Stimulated activated CD4-positive, alpha-beta T cell treated with anti-CD3 and anti-CD28 coated beads, Interleukin-4, amount 100 ng/mL, for 1 hour (primary cell): ENCODE measurements at places on chromosomes 5 and 9.

DNA sequence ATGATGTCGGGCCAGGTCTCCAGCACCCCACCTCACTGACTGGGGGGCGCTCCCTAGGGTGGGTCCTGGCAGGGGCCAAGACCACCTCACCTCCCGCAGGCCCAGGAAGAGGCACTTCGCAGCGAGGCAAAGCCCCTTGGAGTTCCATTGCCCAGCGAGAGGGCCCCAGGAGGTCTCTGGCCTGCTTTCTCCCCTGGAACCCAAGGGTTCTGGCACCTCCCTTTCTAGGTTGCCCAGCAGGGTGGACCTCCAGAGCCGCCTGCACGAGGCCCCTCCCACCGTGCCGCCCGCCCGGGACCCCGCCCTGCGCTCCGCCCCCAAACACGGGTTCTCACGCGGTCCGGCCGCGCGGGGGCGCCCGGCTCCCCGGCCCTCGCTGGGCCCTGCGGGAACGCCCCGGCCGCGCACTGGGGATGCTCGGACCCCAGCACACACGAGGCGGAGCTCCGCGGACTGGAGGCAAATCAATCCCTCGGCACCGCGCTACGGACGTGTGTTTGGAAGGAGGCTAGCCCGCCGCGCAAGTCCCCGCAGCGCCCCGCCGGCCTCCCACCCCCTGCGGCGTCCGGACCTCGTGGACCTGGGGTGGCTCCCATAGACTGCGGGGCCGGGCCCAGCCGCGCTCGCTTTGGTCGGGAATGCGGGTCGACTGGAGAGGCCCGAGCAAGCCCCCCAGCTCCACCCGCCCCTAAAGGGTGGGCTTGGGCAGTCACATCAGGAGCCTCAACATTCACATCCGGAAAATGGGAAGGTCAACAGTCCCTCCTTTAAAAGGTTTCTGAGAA lies 99.5 kb upstream of the LMX1B start:
- DNase-seq: peak; percentile 62

DNA sequence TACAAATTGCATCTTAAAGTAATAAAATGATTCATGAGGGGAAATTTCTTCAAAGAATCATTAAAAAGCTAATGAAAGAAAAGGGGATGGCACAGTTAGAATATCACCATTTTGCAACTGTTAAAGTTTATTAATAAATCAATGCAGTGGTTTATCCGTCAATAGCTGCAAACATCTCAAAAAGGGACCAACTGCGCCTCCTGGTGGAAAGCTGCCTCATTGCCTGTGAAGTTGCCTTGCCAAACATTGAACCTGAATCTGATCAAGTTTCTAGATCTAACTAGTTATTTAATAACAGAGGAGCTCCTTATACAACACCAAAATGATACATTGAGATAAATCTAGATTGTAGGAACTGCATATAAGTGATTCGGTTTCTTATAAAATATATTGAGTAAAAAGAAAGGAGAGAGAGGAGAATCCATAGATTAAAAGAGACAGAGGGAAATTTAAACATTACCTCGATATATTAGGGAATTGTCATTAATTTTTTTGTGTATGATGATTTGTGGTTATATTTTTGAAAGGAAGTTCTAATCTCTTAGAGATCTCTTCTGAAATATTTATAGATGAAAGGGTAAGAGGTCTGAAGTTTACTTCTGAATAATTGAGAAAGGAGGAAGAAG lies 6.9 kb upstream of the NDUFB6 start:
- peak; percentile 79 for DNase-seq

DNA sequence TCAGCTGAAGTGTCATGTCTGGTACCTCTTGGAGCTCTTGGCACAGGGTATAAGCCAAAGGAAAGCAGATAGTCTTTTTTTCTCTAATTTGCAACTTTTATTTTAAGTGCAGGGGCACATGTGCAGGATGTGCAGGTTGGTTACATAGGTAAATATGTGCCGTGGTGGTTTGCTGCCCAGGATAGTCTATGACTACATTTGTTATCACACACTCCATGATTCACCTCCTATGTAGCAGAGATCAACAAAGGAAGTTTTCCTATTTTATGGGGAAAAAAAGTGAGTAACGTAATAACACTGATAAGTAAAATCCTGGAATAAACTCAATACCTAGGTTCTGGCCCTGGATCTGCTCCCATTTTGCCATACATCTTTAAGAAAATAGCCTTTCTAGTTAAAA lies 234.6 kb downstream of the CAAP1 start:
- no peak for DNase-seq

GRCh38 chr5:81754621-81755020 lies 3.7 kb upstream of the SSBP2 start:
- no peak for DNase-seq

DNA sequence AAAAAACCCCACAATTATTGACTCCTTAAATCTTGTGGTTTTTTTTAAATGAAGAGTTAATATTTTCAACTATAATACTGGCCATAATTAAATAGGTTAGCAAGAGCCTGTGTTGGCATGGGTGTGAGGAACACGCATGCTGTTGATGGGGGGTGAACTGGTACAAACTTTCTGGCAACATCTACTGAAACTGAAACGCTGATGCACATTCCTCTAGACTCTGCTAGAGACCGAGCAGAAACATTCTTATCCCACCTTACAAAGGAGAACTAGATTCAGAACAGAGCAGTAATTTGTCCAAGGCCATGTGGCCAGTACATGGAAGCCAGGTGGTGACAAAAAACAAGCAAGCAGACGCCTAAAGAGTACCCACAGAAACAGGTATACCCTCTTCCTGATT lies 2.4 kb downstream of the BICD2 start:
- DNase-seq: no peak

DNA sequence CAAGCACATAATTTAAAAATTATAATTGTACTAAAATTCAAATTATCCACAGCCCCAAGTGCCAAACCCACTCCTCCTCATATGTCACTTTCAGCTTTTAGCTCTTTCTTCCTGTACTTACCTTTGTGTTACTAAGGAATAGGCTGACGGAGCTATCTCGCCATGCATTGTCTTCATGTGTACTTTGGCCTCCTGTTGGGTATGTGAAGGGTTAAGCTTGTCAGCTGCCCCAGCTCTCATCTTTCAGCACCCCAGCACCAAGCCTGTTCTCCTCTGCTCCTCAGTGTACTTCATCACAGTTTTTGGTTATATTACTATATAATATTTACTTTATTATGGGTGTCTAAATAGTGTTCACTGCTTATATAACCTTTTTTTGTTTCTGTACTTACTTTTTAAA lies 46.2 kb downstream of the OSTF1 start:
- DNase-seq: no peak

DNA sequence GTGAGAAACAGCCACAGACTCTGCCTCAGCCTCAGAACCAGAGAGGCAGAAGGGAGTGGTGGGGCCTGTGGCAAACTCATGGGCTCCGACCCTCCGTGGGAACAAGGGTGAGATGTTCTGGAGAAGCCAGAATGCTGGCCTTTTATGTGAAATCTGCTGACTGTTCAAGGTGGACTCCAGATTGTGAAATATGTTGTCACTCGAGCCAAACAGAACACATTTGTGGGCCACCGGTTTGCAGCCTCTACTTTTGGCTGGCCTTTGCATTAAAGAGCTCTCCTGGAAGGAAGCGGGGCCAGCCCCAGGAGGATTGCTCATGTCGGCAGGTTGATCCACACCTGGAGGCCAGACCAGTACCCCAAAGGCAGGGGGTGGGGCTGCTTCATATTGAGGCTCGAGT lies 62.4 kb downstream of the ERGIC1 start:
- DNase-seq: no peak

DNA sequence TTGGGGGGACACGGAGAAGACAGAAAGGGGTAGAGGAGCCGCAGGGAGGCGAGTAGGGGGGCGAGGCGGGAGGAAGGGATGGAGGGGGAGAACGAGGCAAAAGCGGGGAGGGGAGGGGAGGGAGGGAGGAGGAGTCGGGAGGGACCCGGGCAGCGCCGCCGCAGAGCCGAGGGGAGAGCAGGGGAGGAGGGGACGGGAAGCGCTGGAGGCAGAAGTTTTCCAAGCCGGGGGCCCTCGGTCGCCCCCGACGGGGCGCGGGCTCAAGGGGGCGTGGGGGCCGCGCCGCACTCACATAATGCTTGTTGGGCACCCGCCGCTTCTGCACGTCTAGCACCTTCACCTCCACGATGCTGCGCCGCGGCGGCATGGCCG lies 353 bp downstream of the SH3PXD2B start:
- peak; percentile 13 for DNase-seq

GRCh38 chr9:31243386-31243785 lies 1141.1 kb upstream of the ACO1 start:
- DNase-seq: no peak

DNA sequence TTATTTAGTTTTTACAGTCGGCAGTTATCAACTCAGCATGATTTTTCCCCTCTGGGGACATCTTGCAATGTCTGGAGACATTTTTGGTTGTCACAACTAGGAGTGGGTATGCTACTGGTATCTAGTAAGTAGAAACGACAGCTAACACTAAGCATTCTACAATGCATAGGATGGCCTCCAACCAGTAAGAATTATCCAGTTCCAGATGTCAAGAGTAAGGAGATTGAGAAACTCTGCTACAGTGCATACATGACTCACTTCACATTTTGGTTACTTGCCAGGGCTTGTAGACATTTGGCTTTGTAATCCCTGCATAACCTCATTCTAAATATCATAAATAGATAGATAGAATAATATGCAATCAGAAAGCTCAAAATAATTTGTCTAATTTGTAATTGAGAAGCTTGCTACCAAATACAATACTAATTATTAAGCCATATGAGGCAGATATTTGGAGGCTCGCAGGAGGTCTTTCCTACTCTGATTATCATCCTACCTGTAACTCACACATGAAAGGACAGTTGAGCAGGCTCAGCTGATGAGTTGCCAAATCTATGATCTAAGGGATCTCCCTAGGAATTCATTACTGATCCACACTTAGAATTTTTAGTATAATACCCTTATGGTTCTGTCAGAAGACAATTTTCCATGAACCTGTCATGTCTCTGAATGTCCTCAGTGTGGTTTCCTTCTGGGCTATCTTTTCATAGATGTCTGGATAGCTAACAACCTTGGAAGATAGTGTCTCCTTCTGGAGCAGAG lies 346.9 kb upstream of the TLE4 start:
- DNase-seq: no peak

DNA sequence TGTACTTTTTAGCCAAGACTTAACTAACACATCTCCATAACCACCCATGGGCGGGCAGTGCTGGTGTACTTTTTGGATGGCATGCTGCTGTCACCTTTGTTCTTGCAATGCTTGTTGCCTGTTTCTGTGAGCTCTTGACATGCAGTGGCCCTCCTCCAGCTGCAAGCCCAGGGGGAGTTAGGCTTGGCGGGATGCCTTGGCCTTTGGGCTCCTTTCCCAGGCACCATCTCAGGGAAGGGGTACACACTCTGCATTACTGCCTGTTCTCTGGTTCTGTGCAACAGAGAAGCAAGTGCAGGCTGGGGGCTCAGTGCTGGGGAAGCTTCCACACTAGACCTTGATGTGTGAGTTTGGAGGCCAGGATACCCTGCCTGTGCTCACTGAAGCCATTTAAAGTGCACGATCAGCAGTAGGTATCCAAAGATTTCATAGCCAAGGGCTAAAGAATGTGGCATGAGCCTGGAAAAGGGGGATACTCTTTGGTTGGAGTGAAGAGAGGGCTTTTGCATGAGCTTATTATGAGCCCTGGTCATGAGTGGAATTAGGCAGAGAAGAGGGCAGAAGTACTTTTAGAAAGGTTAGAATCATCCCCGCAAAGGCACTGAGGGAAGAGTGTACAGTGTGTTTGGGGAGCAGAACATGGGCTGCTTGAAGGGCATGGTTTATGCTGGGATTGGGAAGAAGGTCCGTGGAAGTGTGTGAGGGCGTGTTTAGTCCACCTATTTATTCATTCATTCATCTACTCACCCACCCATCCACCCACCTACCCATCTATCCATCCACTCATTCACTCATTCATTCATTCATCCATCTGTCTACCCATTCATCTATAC lies 22.5 kb downstream of the PSAT1 start:
- no peak for DNase-seq

DNA sequence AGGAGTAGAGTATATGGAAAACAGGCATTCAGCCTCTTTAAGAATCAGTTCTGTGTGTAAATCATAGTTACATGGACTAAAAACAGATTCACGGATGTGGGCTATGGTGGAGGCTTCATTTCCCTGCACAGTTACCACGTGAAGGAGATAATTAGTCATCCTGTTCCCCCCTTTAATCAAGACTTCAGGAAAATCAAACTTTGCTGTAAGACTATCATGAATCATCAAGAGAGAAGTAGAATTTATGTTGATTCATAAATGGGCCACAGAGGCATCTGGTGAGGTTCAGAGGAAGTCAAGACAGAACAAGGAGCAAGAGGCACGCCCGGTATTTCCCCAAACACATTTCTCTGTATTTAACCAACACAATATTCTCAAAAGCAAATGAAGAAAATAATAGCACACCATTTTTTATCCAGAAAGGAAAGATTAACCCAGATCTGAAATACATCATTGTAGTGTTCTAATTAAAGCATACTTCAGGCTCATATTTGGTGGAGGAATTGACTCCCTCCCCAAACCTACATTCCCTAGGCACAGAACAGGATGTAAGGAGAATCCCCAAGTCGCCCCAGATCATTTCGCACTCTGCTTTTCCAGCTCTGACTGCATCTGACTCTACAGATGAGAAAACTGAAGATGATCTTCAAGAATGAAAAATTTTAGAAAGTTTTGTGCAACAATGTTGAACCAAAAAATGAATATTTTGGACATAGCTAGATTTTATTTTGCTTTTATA lies 175.8 kb upstream of the GAS1 start:
- no peak for DNase-seq

- no peak for DNase-seq
These were observed 209.4 kb upstream of the MSX2 start for GRCh38 chr5:174514983-174515394.

GRCh38 chr9:8492024-8492423 lies 692.4 kb upstream of the DMAC1 start:
- DNase-seq: no peak

DNA sequence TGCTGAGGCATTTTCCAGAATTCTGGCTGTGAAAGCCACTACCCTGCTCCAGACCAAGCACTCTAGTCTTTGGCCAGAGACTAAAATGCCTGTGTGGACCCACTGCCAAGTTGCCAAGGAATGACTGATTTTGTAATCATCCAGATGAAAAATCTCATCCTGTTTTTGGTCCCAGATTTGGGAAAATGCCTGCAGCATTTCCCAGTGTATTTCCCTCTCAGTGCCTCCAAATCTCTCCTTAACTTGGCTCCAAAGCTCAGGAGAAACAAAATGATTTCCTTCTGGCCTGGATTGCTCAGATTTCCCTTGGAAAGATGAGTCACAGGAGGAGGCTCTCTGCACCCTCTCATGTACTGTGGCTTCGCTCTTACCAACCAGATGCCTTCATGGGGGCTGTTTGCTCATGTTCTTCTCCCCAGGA lies 335.2 kb upstream of the TARS1 start:
- DNase-seq: no peak

DNA sequence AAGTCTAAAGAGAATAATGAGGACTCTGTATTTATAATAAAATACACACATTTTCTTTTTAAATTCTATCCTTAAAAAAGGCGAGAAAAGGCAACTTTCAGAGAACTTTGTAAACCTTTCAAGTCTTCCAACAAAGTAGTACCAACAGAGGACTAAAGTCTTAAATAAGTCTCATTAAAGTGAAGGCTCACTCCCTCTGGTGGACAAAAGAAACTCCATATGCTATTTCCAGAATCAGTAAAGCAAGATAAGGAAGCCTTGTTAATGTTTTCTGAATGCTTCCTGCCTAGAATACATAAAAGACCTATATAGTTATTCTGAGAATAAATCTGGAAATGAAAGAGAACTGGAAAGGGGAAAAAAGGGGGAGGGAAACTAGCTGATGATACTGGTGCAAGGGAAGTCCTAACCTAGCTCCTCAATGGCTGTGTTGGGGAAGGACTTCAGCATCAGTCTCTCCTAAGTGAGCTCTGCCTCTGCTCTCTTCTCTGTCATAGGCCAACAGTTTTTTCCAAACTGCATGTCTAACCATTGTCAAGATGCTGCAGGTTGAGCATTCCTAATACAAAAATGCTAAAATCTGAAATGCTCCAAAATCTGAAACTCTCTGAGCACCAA lies 7.2 kb downstream of the HMGCS1 start:
- no peak for DNase-seq
